Activated CD4-positive, alpha-beta memory T cell treated with anti-CD3 and anti-CD28 coated beads, Interleukin-2, amount 10 ng/mL, durations not matched to agents 7 days and 5 days (primary cell): ENCODE measurements at places on chromosomes 5 and 9.

DNA sequence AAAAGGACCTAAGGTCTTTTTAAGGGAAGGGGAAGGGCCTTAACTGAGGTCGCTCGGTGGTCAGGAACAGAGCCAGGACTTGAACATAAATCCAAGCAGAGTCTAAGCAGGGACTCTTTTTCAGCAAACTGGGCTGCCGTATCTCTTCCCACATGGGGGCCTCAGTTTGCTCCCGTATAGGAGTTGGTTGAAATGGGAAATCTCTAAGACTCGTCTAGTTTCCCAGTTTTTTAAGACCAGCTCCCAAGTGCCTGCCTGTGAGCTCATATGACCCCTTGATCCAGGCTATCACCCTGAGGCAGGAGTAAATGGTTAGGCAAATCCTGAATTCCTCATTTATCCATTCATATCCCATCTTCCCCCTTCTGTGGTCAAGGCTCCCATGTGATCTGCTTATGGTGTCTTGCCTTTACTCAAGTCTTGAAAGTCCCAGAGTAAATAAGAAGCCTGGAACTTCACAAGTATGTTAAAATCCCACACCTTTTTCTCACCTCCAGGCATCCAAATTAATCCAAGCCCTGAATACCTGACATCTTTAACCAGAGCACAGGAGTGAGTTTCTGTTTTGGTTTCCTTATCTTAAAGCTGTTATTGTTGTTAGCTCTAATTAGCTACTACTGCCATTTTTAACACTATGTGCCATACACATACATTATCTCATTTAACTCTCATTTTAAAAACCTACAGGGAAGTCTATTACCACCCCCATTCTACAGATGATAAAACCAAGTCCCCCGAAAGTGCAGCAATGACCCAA, 3.0 kb downstream of the ARSI start:
- DNase-seq = no peak

DNA sequence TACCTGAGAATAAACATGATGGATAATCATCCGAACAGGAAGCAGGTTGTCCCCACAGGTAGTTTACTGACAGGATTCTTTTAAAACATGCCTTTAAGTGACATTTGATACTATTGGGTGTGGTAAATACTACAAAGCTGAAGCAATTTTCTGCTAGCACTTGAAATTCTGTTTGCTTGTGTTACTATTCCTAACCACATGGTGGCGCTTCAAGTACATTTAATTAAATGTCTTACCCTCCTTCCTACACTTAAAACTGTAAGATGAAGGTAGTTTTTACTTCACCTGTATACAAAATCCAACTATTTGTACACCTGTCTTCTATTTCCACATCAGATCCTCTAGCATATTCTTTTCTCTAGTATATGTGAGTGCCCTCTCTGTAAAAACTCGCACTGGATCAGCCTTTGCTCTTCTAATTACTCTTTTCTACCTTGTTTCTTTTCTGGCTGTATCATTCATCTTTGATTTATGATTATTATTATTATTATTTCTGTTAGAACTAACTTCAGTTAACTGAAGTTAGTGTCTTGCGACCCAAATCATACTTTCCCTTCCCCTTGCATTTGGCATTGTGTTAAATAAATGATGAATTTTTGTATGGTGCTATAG, 18.4 kb downstream of the SLC25A46 start:
- DNase-seq = no peak

DNA sequence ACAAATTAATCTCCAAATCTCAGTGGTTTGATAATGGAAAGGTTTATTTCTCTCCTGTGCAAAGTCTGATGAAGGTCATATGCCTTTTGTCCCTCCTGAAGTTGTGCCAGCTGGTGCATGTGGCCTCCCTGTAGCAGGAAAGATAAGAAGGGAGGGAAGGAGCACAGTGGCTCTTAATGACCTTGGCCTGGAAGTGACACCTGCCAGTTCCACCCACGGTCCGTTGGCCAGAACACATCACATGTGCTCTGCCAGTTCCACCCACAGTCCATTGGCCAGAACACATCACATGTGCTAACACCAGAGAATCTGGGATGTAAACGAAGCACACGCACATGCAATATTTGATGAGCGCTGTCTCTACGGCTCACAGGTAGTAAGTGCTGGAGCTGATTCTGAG, 130.9 kb downstream of the DOCK2 start:
- DNase-seq = no peak

DNA sequence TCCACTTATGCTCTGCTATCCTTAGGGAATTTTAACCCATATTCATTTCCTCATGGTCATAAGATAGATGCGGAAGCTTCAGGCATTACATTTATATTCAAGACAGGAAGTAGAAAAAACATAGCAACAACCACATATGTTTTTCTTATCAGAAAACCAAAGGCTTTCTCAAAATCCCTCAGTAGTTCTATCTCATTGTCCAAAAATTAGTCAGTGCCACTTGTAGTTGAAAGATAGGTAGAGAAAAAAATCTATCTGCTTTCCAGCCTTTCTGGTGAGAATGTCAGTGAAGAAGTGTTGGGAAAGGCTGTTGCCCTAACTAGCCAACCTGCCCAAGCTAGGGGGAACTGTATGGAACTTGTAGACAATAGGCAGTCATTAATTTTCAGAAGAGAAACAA, 23.5 kb upstream of the MOCS2 start:
- no peak for DNase-seq

- DNase-seq = no peak
Observed at GRCh38 chr5:1487079-1487764, 36.5 kb downstream of the LPCAT1 start.

DNA sequence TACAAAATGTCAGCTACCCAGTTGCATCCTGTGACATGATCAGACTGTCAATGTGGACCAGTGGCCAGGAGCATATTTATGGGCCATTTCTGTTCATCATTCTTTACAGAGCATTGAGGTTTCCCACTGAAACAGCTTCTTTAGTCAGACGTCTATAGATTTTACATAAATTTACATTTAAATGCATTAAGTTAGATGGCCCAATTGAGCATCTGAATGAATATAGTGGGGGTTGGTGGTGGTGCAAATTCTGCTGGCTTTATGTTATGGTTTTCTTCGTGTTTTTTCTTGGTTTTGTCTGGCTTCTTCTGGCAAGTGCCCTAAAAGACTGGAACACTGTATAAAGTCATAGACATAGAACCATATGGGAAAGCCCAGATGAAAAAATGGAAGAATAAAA, 214.1 kb downstream of the PJA2 start:
- DNase-seq = no peak

- no peak for DNase-seq
Observed at GRCh38 chr5:57422993-57423392, 59.6 kb downstream of the ACTBL2 start.

DNA sequence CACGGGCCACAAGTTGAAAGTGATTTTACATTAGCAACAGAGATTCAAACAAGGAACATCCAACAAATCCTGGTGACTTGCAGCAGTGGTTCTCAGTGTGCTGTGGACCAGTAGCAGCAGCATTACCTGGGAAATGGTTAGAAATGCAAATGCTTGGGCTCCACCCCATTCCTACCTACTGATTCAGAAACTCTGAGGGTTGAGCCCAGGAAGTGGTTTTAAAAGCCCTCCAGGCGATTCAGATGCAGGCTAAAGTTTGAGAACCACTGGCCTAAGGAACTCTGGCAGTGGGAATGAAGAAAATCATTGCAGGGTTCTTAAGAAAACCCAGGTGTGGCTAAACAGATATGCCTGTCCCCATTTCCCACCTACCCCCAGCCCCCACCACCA, 398.8 kb downstream of the ENC1 start:
- DNase-seq = no peak

GRCh38 chr5:159774476-159775031, 141.7 kb upstream of the ADRA1B start:
- DNase-seq = no peak

GRCh38 chr5:14953075-14953607, 81.6 kb upstream of the ANKH start:
- DNase-seq = no peak

GRCh38 chr5:85017261-85017660, 632.6 kb upstream of the EDIL3 start:
- DNase-seq = no peak

- DNase-seq = no peak
Observed at GRCh38 chr9:90523958-90524357, 118.7 kb downstream of the DIRAS2 start.

- no peak for DNase-seq
Observed at GRCh38 chr9:110101531-110102161, 106.3 kb downstream of the C9orf152 start.

DNA sequence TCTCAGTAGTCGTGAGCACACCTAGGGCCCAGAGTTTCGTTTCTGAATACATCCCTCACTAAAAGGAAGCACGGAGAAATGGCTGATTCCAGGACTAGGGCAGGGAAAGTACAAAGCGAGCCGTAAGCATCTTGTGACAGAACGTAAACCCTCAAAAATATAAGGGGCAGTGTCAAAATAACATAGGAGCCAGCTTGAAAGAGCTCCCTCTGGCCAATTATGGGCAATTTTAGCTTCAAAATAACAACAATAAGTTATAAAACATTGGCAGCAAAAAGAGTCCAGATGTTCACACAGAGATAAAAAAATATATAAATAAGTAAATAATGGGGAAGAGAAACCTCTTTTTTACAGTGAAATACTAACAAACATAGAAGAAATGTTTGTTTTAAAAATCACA, 18.5 kb upstream of the GLIS3 start:
- DNase-seq = no peak

DNA sequence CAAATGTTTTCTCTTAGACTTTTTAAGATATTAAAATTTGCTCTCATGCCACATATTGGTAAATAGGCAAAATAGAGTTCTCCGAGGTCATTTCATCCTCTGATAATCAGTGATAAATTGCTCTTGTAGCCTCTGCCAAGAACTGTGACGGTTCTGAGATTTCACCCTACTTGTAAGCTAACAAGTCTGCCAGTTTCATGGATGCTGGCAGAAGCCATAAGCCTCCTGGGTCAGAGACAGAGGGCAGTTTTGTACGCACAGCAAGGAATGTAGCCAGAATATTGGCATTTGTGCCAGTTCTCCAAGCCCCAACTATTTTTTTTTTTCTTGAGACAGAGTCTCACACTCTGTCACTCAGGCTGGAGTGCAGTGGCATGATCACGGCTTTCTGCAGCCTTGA, 945.0 kb upstream of the WWC1 start:
- DNase-seq = no peak

GRCh38 chr5:13234-13633, 78.7 kb upstream of the PLEKHG4B start:
- DNase-seq = no peak

DNA sequence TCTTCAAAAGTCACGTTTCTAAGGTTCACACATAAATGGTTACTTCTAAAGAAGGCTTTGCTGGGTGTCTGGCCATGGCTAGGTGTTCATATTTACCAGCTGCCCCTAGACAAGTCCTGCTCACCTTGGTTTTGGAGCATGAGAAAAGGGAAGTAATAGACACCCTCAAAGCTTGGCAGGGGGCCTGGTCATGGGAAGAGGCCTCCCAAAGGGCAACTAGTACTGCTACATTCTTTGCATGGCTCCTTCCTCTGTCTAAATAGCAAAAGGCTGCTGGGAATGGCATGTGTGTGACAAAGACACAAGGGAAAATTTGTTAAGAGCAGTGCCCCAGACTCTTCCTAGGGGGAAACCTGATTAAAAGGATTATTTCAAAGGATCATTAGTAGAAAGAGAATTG, 93.4 kb downstream of the NRG2 start:
- no peak for DNase-seq

GRCh38 chr5:171390883-171391677, 3.4 kb downstream of the NPM1 start:
- peak; percentile 51 for DNase-seq

GRCh38 chr5:128257076-128257475, 173.5 kb downstream of the SLC12A2 start:
- no peak for DNase-seq

DNA sequence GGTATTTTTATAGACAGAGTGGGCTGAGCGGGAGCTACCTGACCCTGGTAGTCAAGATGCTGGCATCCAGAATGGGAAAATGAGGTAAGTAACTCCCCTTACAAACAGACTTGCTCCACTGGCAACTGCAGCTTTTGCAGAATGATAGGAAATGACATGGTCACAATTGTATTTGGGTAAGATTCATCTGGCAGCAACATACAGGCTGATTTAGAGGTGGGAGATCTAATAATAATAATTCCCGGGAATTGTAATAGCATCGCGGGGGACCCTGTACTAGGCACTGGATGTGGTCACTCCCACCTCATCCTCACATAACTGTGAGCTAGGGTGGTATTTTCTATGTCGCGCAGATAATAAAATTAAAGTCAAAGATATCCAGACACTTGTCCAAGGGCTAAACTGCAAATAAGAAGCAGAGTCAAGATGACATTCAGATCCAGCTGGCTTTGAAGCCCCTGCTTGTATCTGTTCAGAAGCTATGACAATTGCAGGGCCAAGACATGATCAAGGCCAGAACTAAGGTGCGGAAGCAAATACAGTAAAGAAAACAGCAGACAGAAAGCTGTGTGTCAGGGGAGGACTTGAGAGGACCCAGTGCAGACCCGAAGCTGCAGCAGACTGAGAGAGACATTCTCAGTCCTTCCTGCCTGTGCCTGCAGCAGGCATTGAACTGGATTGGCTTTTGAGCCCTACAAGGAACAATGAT, 507.2 kb downstream of the BNC2 start:
- no peak for DNase-seq

GRCh38 chr5:4001758-4002533, 406.3 kb downstream of the IRX1 start:
- no peak for DNase-seq

- DNase-seq = no peak
Observed at GRCh38 chr5:55231029-55231918, 2.1 kb downstream of the CCNO start.

DNA sequence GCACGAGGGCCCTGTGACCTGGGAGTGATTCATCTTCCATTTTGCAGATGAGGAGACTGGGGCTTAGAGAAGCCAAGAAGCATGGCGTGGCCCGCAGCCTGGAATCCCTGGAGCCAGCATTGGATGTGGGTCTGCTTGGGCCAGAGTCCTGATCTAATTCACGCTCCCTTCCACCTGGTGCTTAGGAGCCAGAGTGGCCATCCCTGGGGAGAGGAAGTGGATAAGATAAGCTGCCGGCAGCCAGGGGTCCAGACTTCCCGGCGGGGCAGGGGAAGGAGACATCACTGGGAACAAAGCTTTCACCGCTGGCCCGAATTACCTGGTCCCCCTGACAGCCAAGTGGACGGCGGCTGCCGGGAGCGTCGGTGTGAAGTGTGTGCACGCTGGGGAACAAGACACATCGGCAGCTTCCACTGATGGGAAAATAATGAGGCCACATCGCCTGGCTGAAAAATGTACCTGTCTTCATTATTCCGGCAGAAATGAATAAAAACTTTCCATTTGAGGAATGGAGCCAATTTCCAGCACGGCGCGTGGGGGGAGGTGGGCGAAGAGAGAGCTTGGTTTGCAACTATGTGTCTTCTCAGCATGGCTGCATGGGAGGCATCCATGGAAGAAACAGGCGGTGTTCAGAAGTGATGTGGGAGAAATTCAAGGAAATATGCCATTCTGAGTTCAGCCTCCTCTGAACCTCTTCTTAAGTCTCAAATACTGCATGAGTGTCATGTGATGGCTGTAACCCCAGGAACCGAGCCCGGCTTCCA, 78.5 kb downstream of the OLFM1 start:
- DNase-seq = no peak

- DNase-seq = no peak
Observed at GRCh38 chr9:89805571-89806292, 200.9 kb downstream of the GADD45G start.
